ENCODE measurements at places on chromosomes 2 and 18.

DNA sequence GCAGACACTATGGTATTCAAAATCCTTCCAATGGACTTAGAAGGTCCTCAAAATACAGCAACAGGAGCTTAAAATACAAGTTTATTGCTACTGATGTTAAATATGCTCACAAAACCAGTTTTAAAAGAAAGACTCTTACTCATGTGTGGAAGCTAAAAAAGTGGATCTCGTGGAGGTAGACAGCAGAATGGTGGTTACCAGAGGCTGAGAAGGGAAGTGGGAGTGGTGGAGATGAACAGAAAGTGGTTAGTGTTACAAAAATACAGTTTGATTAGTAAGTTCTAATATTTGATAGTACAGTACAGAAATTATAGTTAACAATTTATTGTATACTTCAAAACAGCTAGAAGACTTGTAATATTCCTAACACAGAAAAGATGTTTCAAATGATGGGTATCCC, 12.1 kb downstream of the ADAM17 start:
- no peak for DNase-seq

- DNase-seq = peak; percentile 21
Observed at GRCh38 chr2:216774180-216774579, 78.8 kb upstream of the IGFBP5 start.

- peak; percentile 83 for DNase-seq
Observed at GRCh38 chr2:119694845-119695521, 16.0 kb downstream of the TMEM177 start.

GRCh38 chr2:239822146-239822831, 202.9 kb downstream of the NDUFA10 start:
- DNase-seq = no peak

DNA sequence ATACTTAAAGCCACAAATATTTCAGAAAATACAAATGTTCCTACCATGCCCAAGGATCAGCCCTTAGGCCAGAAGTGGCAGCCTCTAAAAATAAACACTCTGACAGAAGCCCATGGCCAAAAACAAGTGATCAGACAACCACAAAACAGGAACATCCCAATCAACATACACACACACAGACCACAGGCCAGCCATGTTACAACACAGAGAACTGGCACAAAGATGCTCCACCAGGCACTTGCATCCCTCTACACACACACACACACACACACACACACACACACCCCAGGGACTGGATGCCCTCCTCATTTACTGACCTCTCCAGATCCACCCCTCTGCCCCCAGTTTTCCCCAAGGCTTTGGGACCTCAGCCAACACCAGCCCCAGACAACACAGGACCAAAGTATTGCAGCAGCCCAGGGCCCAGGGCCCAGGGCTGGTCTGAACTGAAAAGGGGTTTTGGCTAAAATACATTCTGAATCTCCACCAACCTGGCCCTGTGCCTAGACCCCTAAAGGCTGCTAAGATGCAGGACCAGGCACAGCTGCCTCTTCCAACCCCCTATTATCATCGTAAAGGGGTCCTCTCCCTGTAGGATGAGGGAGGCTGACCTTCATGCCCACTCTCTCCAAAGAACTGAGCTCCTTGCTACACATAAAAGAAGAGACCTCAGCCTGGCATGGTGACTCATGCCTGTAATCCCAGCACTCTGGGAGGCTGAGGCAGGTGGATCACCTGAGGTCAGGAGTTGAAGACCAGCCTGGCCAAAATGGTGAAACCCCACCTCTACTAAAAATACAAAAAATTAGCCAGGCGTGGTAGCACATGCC, 151.4 kb downstream of the TNS1 start:
- peak; percentile 95 for DNase-seq

DNA sequence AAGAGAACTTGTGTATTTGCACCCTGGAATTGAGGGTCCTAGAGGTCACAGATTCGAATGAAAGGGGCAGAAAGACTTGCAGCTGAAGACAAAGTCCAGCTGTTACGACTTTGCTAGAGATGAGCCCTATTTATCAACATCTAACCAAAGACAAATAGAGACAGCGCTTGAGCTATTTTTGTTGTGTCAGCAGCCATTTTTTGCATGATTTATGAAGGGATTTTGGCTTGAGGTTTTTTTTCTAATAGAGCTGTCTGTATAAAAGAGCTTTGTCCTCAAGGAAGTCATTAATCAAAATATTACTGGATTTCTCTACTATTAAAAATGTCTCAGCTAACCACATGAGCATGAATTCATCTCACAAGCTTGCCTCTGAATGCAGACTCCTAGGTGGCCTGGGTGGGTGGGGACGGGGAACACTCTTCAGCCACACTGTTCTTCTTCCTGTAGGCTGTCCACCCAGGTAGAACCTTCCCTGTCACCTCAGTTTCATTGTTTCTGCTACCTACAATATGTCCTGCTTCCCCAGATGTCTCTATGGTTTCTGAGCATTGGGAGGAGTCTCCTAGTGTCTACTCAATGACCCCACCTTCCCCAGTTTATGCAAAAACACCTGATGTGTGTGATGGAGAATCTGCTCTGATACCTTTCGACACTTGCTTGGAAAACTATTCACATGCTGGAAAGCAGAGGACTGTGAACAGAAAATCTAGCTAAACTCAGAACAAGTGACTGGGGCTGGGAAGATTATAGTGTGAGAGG, 7.2 kb upstream of the CD226 start:
- DNase-seq = peak; percentile 15

GRCh38 chr18:34049511-34049910, 175.2 kb downstream of the NOL4 start:
- DNase-seq = no peak

GRCh38 chr2:207676827-207677354, 34.5 kb upstream of the CCNYL1 start:
- peak; percentile 63 for DNase-seq

DNA sequence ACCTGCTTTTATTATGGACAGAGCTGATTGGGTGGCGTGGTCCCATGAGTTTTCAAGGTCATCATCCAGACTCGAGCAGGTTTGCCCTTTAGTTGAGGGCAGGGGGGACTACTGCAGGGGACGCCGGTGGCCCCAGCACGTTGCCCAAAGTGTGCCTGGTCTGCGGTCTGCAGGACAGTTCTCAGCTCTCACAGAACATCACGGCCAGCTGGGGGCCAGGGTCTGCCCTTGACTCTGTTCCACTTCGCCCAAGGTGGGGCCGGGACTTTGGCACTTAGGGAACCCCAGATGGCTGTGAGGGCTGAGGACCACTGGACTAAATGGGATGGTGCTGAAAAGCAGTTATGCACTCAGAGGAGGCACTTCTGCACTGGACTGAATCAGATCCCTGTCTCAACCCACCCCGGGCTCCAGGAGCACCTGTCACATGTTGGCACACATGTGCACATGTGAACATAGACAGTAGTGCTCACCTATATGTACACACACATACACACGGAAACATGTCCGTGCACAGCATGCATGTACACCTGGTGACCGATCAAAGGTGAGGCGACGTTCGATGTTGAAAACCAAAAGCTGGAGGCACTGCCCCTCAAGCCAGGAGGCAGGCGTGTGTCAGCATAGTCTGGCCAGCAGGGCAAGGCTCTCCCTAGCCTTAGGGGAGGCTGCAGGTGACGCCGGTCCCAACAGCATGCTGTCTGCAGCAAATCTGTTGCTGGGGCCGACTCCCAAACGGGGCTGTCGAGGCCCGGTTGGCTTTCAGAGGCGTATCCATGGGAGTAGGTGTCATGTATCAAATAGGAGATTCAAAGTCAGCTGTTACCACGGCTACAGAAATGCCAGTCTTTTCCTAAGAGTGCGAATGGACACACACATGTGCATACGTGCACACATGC, 10.2 kb downstream of the ANO7 start:
- no peak for DNase-seq

DNA sequence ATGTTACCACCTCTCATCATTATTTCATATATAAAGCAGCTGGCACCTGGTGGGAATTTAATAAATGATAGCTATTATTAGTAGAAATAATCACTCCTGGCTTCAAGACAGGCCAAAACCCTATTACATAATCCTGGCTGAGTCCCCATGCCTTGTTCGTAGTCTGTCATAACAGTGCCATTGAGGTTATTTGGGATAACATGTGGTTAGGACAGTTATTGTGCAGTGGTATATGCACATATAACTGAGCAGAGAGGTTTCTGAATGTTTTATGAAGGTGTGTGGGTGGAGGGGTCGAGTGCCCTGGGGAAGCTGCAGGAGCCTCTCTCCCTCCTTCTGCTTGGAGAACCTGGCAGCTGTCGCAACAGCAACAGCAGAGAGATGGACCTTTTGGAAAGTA, 162.4 kb upstream of the NABP1 start:
- peak; percentile 25 for DNase-seq

DNA sequence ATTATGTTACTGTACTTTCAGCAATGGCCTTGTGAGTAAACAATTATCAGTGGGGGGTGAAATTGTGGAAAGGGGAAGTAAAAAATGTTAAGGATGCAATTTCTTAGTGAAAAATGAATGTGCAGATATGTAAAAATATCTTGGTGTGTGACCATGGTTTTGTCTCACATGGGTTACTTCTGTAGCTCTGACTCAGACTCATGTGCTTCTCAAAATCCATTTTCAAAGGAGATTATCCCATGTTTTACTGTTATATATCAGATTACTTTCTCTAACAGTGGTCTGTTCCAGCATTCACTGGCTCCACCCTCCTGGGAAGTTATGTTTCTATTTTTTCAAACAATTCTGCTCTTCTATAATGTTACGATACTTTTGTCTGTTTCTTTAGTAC, 298.2 kb upstream of the COL3A1 start:
- peak; percentile 53 for DNase-seq

DNA sequence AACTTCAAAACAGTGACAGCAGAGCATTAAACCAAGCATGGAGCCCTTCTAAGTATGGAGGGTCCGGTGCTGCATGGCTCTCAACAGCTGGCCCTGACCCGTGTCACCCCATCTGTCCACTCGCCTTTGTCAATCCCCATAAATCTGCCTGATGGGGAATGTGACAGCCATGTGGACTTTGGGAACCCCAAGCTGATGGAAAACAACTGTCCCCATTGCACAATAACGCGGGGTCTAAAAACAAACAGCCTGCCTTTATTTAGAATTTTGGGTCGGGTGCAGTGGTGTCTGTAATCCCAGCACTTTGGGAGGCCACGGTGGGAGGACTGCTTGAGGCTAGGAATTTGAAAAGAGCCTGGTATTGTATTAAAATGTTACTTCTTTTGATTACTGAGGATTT, 17.1 kb upstream of the THADA start:
- no peak for DNase-seq

DNA sequence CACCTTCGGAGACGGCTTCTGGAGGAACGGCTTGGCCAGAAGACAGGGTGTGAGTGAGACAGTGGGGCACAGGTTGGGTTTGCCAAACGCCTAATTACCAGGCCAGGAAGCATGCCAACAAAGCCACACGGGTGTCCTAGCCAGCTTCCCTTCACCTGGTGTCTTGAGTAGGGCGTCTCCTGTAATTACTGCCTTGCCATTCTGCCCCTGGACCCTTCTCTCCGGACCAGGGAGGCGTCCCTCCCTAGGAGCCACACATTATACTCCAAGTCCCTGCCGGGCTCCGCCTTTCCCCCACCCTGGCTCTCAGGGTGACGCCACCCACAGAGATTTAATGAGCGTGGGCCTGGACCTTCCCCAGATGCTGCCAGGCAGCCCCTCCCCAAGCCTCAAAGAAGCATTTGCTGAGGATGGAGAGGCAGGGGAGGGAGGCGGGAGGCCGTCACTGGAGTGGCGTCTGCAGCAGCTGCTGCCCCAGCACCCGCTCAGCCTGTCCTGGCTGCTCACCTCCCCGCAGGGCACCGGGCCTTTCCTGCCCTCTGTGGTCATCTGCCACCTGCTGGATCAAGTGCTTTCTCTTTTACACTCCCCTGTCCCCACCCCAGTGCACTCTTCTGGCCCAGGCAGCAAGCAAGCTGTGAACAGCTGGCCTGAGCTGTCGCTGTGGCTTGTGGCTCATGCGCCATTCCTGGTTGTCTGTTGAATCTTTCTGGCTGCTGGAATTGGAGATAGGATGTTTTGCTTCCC, 20.7 kb downstream of the FOSL2 start:
- DNase-seq = no peak

DNA sequence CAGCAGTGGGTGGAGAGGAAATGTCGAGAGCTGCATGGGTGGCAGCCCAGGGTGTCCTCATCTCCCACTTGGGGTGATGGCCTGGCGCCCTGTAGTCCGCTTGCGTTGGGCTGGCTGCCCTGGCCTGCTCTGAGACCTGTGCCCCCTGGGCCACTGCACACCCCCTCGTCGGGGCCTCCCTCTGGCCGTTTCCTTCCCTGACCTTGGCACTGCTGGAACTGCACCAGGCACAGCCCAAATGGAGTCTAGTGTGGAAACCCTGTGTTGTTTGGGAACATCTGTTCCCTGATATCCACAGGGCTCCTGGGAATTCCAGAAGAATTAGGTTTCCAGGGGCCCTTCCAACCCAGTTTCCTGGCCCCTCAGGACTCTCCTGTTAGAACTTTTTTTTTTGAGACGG, 13.9 kb downstream of the EFHD1 start:
- DNase-seq = no peak

DNA sequence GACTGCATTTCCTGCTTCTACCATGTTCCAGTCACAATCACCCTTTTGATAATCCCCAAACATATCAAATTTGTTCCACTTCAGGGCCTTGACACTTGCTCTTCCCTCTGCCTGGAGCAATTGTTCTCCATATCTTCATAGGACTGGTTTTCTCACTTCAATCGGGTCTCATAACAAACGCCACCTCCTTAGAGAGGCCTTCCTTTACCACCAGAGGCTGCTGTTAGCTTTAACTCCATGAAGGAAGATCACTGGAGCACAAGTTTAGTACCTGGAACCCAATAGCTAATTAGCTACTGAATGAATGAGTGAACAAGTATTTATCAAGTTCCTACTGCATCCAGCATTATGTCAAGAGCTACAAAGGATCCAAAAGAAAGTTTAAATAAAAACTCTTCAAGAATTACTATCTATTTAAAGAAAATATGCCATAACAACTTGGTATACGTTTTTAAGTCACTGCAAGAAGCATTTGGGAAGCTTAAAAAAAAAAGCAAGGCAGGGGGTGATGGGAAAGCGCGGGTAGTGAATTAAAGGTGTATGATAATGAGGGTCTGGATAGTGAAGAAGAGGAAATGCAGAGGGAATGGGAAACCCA, 58.8 kb downstream of the BAZ2B start:
- peak; percentile 8 for DNase-seq

- DNase-seq = peak; percentile 85
Observed at GRCh38 chr2:145593991-145594614, 1074.2 kb upstream of the ZEB2 start.

- DNase-seq = no peak
Observed at GRCh38 chr18:40258311-40258710, 1696.7 kb upstream of the PIK3C3 start.

DNA sequence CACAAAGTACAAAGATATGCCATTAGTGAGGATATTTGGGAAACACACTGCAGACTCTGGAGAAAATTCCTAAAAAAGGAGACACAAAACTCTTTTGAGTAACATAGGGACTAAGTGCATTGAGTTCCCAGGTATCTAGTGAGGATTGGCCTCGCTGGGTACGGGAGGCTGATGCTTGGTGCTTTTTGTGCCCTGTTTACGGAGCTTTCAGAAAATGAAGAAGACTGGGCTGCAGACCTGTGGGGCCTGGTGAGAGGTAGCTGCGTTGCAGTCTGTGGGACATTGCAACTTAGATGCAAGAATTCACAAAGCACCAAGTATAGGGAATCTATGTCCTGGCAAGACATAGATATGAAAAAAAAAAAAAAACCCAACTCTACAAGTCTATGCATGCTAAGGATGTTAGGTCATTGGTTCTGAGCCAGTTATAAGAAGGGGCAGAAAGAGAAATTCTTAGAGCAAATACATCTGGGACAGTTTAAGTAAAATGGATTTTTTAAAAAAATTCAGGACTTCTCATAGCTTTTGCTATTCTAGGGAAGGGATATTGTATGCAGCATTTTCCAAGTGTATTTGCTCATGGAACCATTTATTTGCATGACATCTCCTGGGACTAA, 156.0 kb downstream of the SLC4A3 start:
- DNase-seq = peak; percentile 54

Measured in AG10803 (cell line).